Dorsolateral prefrontal cortex (tissue), 122 donors: ENCODE measurements at places on chromosomes 2 and 18.

DNA sequence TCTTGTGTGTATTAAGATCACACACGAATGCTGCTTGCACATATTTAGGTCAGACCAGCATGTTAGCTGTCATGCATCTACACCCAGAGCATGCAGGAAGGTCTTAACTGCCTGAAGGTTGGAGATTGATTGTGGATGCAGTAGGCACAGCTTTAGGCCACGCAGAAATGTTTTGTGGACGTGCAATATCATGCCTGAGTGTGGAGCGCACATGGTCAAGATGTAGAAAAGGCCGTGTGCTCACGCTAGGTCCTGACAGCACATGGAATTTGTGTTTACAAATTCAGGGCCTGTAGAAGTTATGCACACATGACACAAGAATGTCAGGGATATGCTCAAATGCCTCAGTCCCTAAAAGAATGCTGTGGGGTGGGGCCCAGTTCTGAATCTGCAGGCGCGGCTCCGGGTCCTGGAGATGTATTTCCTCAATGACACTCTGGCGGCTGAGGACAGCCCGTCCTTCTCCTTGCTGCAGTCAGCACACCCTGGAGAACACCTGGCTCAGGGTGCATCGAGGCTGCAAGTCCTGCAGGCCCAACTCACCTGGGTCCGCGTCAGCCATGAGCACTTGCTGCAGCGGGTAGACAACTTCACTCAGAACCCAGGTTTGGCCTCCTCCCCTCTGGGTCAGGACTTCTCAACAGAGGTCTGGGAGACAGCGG is 27.9 kb downstream of the MARCO start:
- DNase-seq = no peak

GRCh38 chr18:2471523-2471922 is 99.8 kb downstream of the METTL4 start:
- DNase-seq = no peak

- DNase-seq = no peak
Observed at GRCh38 chr2:141555876-141556470, 574.8 kb downstream of the LRP1B start.

DNA sequence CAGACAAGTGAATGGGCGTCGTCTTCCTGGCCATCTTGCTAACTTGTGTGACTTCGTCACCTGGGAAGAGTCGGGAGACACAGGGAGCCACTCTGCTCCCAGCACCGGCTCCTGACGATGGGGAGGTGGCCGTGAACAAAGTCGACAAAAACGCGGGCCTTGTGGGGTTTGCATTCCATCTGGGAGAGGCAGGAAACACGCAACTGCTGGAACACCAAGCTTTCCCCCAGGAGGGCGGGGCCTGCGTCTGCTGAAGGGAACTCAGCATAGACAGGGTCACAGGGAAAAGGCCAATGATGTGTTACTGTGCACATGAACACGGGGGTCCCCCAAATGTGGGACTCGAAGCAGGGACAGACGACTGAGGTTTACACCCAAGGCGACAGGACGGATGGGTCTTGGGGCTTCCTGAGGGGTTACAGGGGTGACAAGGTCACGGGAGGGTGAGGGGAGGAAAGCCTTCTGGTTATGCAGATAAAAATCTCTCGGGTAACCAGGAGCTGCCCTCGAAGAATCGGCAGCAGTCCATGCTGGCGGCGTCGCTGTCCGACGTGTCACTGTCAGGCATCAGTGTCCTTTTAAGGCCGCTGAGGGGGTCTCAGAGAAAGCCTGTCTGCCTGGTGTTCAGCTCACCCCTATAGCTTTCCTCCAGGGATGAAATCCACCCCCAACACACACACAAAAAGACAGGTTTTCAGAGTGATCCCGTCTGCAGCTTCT is 28.2 kb upstream of the PRLH start:
- no peak for DNase-seq

DNA sequence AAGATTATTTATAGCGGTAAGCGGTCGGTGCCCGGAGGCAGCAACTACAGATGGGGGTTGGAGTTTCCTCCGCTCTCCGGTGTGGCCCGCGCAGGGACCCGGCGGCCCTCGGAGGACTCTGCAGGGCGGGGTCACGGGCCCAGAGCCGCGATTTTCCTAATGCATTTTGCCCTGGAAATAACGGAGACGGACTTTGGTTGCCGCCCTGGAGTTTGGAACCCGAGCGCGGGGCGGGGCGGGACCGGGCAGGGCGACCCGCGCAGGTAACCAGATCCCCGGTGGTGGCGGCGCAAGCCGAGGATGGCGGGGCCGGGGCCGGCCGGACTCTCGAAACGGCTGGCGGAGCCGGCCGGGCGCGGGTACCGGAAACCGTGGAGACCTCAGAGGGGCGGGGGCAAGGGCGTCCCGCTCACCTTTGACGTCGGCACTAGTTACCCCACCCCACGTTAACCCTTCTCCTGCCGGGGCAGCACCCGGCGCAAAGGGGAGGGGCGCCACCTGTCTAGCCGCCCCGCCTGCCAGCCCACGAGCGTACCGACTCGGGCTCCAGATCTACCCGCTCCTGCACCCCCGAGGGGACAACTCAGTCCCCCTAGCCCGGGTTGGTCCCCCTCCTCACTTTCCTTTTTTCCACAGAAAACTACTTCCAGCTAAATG is 2.9 kb downstream of the CYP26B1 start:
- DNase-seq = peak; percentile 34

GRCh38 chr2:212538305-212539071 is at the start of gene ERBB4:
TSS of gene ERBB4 (minus strand) at chr2:212538802. CDS start at chr2:212538530, 272 bp downstream.
- peak; percentile 40 for DNase-seq

GRCh38 chr2:150168595-150169236 is 318.8 kb downstream of the RND3 start:
- no peak for DNase-seq

DNA sequence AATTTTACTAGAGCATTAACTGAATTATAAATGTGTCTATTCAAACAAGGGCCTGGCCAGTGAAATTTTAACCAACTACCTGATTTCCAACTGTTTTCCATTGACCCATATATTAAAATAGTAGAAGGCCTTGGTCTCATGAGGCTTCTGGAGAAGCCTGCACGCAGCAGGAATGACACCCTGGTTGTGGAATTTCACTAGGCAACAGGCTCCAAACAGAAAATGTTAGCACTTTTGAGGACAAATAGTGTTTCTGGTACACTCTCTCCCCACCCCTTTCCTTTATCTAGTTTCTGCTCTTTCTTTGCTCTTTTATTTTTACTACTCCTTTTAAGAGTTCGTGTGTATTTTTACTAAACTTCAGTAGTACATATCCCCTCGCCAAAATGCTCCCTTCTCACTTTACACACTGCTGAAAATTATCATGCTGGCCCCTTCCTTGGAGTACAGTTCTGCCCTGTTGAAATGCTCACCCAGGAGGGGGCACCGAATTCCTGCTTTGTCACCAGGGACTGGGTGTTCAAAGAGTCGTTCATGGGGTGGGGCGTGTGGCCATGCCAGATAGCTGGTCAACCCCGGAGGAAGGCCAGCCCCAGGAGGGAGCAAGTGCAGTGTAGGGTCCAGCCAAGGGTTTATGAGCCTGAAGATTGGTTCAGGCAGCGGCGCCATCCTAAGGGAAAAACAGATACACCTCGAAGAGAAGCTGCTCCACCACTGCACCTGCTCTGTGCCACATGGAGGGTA is 22.1 kb upstream of the COL6A3 start:
- DNase-seq = no peak

- DNase-seq = no peak
Observed at GRCh38 chr2:165870346-165870745, 76.3 kb upstream of the GALNT3 start.

DNA sequence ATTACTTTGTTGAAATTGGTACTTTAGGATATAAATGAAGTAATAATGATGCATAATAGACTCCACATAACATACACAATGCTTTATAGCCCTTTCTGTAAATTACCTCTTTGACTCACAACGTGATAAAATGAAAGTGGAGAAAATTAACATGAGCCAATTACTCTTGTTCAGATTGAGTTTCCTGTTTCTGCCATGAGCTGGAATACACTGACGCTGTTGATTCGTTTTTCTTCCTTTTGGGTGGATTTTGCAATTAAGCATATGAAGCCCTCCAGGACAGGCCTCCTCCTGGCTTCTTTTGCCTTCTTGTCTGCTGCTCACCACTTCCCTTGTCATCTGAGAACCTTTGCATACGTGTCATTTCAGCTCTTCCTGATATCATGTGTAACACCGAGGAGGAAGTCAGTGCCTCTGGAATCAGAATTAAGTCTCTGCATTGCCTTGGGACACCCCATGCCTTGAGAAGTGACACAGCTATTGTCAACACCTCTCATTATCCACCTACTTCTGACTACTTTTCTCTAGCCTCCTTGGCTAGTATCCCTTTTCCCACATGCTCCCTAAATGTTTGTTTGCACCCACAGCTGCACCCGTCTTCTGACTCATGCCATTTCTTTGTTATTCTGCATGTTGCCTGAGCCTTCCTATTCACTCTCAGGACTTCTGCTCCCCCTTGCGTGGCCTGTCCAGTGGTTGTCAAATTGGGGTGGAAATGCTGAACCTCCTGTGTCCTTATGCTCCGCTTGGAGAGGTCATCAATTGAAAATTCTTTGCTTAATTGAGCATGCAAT is 134.1 kb downstream of the FMNL2 start:
- no peak for DNase-seq

- DNase-seq = no peak
Observed at GRCh38 chr2:215401896-215402379, 33.9 kb downstream of the FN1 start.

DNA sequence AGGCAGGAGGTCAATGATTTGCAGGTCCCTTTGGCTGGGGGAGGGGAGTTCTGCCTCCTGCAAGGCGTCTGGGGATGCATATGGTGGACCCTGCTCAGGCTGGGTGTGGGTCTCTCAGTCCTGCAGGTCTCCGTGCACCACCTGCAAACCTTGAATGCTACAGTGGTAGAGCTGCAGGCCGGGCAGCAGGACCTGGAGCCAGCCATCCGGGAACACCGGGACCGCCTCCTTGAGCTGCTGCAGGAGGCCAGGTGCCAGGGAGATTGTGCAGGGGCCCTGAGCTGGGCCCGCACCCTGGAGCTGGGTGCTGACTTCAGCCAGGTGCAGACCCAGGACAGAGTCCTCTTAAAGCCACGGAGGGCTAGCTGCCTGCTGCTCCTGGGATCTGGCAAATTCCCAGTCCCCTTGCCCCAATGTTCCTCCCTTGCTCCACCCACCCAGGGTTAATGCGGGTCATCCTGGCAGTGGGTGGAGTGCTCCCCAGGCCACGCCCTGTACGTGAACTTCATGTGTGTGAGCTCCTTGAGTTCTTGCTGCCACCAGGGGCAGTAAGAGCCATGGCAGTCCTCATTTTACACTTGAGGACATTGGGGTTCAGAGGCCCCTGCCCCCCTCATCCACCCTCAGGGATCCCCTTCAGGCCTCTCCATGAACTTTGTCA is 3.1 kb downstream of the PROM2 start:
- no peak for DNase-seq

DNA sequence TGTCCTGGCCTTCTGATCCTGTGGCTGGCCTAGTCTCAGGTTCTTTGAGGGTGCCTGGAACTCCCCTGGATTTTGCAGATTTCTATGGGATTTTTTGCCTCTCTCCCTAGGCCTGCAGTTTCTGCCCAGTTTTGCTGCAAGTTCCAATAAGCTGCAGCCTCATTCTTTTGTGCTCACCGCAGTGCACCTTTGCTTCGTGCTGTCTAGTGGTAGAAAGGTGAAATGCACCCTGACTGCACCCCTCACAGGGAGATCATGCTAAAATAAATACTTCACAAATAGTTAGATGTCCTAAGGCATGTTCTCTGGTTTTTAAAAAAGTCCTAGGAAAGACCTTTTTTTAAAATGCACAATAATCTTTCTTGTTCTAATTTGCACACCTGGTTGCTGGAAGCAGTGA is 72.5 kb downstream of the GNAL start:
- DNase-seq = no peak

DNA sequence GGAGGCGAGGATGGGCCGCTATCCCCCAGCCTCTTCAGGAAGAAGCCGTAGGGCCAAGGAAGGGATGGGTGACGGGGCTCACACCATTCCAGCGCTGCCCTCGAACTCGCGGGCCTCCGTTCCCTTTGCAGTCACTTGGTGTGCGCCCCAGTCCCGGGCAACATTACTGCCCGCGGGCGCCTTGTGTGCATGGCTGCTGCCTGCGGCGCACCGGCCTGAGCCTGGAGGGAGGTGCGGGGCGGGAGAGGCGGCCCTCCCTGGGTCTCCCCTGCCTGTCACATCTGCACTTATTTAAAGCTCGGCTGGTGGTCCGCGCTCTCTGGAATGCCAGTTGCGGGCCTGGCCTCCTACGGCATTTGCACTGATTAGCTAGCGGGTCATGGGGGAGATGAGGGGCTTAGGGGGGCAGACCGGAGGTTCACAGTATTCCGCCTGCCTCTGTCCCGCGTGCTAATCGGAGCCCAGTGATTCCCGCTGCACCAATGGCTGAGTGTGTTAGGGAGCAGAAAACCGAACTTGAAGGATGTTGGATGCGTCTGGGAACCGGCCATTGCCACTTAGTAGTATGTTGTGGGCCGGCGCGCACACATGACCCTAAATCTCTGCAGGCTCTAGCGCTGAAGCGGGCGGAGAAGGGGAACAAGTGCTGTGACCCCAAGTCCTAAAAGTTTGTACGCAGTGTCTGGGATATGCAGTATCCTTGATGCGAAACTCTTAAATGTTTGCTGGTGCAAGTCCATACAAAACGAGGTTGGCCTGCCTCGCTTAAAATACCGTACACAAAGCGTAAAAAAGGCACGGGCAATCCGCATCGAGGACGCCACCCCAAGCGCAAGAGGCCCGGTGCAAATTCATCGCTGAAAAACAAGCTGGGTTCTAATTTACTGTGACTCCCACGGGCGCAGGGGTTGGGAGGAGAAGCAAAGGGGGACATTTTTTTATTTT is 161.2 kb upstream of the SIX2 start:
- no peak for DNase-seq

GRCh38 chr2:70073493-70073892 is 13.8 kb upstream of the PCBP1 start:
- no peak for DNase-seq

DNA sequence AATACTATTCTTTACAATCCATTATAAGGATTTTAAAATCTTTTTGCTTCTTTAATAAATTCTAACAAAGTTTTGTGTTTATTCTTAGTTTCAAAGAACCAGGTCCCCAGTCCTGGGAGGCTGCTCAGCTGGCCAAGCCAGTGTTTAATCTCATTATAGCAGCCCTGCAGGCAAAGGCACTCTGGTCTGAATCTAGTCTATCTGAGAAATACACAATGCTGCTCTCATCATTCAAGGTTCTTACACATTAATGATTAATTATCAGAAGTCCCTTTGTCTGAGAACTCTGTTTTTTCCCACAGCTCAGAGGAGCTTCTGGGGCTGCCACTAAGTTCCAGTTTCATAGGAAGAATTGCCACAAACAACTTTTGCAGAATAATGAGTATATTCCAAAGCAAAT is 27.7 kb downstream of the KCTD18 start:
- no peak for DNase-seq

DNA sequence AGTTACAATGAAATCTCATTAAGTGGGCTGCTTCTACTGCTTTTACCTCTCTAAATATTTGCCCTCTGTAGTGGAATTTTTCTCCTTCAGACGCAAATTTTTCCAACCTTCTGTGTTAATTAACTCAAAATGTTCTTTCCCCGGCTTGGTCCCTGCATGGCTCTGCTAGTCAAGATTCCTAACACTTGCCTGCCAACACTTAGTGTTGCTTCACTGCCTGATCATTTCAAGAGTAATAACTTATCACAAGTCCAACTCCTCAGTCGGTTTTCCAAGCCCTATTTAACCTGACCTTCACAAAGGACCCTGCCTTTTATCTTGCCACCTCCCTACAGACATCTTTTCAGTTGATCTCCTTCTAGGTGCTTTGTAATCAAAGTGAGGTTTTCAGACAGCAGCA is 142.7 kb downstream of the HRH4 start:
- DNase-seq = no peak

- no peak for DNase-seq
Observed at GRCh38 chr2:29603341-29603740, 318.0 kb downstream of the ALK start.

GRCh38 chr2:101951296-101951695 is 40.5 kb upstream of the IL1R2 start:
- no peak for DNase-seq
